AG09309 (cell line): ENCODE measurements at places on chromosomes 2 and 18.

- no peak for DNase-seq
Measured at GRCh38 chr2:148994341-148994740, 44.2 kb upstream of the LYPD6B start.

DNA sequence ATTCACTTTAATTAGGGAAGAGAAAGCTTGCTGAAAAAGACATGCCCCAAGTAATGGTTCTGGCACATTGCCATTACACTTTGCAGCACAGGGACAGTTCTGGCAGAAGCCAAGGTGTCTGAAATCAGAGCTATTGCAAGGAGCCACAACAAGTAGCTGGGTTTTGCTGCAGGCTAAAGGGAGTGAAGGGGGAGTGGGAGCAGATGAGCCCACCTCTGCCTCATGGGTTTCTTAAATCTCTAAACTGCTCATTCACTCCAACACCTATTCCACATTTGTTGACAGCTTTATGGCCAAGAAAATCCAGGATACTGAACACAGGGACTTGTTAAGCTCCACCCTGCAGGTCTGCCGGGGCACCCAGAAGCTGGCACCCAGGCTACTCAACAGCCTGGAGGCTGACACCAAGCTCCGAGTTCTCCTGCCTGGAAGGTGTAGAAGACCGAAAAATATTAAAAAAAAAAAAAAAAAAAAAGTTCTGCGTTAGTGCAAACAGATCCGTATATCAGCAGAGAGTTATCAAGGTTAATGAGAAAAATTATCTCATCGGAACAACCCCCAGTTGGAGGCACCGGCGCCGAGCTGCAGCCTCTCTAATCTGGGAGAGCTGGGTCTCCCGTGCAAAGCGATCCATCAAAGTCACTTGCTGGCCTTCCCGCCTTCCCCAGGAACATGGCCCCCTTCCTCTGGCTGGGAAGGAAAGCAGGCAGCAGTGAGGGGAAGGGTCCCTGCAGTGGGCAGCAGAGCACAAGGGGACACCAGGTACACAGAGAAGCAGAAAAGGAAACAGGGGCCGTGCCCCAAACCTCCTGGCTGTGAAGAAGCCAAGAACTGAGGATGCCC is 123.7 kb downstream of the HNMT start:
- DNase-seq: no peak

DNA sequence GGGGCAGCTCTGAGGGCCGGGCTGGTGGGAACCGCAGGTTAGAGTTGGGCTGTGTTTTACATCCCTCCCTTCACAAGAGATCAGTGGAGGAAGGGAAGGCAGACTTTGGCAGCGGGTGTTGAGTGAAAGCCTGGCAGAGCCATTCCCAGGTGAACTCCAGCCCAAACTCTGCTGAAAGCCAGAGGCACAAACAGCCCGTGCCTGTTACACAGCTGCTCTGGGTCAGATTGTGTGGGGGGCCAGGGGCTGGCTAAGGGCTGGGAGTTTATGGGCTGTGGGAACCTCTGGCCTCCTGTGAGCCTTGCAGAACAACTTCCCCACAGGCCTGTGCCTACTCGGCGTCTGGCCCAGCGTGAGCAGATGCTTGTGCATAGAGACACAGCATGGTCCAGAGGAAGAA is 286.8 kb downstream of the CLIP4 start:
- no peak for DNase-seq

DNA sequence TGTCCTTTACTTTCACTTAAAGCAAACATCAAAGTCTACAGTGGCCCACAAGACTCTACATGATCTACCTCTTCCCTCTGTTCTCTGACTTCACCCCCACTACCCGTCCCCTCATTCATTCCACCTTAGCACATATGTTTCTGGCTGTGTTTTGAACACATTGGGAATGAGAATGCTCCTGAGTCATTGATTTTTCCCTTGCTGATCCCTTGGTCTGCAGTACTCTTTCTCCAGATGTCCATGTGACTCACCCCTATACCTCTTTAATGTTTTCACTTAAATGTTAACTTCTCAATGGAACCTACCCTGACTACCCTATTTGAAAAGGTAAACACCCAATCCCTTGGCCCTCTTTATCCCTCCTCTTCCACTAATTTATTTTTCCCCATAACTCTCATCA is 30.7 kb upstream of the FRZB start:
- no peak for DNase-seq

- no peak for DNase-seq
Measured at GRCh38 chr18:62524440-62525200, 1.8 kb downstream of the ZCCHC2 start.

DNA sequence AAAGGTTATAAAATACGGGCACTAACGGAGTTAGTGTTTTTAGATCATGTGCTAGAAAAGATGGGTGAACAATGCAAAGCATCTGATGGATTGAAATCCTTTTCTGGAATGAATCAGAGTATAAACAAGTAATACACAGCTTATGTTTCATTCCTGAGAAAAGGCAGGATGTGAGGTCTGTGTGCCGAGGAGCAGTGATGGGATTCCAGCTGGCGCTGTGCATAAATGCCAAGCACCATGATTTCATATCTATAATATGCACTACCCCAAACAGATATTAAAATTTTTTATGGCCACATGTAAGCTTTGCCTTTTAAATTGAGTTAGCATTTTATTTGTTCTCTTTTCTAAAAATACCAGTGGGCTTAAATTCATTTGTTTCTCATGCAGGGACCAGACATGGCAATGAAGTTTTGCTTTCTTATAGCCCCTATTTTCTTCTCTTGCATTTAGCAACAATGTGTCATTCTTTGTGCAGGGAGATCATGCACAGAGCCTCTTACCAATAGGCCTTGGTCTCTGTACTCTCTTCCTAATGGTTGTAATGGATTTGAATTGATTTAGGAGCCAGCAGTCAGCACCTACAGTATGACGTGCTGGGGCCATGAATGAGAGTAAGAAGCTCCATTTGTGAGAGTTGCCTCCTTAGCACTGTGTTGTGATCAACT is 323.9 kb downstream of the SLC8A1 start:
- peak; percentile 86 for DNase-seq

DNA sequence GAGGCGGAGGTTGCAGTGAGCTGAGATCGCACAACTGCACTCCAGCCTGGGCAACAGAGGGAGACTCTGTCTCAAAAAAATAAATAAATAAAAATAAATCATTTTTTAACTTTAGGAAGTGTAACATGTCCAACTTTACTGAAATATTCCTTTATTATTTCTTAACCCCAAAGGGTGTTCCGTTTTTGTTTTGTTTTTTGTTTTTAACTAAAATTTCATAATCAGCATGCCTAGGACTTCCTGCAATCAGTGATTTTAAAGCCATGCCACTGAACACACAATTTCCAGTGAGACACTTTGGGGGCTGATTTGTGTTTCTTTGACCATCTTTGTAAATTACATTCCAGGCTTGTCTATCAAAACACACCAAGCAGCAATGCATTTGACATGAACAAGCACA is 7.1 kb downstream of the CATIP start:
- no peak for DNase-seq

GRCh38 chr2:110883406-110883805 is 151.0 kb downstream of the ACOXL start:
- DNase-seq: no peak

GRCh38 chr2:157438863-157439823 is 4.7 kb downstream of the CYTIP start:
- peak; percentile 52 for DNase-seq

DNA sequence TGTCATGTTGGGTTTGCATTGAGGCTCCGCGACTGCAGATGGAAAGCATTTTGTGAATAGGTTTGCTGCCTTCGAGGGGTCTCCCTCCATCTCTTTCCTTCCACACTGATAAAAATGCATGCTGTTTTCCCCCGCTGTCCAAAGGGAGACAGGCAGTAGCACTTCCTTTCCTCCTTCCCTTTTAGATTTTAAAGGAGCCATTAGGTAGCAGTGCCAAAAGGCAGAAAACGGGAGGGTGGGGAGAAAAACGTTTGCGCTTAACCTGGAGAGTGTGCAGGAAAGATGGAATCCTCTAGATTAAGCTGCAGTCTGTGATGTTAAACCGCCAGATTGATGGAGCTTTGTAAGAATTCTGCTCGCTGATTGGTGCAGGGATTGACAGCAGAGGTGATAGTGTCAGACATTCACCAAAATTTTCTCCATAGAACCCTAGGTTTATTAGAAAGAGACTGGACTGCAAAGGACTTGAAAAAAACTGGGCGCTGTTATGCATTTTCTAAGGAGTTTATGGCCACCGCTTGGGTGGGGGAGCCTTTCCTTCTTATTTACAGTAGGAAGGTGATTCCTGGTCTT is 688 bp downstream of the MAPRE2 start:
- no peak for DNase-seq

GRCh38 chr2:104406261-104406726 is 447.6 kb upstream of the POU3F3 start:
- DNase-seq: no peak
